Heart right ventricle (tissue), 16 donors: ENCODE measurements at places on chromosomes 16 and 17. TPM values are rescaled to one million over a fixed set of nuclear protein-coding genes. Genes with fewer than 3 reads are reported as not detected.

The PERCC1 gene
- 0.46 TPM for total RNA-seq

The RGS9 gene
- 3.0 TPM for total RNA-seq

The CCL1 gene
- total RNA-seq: not detected

The RAP1GAP2 gene
- 34.6 TPM for total RNA-seq

The ZG16B gene
- total RNA-seq: not detected

The CRYBA1 gene
- not detected for total RNA-seq

The AARS1 gene
- 58.2 TPM for total RNA-seq

The PNMT gene
- total RNA-seq: 3.4 TPM

The IGF2BP1 gene
- not detected for total RNA-seq
